ENCODE measurements at places on chromosomes 6 and 20.

DNA sequence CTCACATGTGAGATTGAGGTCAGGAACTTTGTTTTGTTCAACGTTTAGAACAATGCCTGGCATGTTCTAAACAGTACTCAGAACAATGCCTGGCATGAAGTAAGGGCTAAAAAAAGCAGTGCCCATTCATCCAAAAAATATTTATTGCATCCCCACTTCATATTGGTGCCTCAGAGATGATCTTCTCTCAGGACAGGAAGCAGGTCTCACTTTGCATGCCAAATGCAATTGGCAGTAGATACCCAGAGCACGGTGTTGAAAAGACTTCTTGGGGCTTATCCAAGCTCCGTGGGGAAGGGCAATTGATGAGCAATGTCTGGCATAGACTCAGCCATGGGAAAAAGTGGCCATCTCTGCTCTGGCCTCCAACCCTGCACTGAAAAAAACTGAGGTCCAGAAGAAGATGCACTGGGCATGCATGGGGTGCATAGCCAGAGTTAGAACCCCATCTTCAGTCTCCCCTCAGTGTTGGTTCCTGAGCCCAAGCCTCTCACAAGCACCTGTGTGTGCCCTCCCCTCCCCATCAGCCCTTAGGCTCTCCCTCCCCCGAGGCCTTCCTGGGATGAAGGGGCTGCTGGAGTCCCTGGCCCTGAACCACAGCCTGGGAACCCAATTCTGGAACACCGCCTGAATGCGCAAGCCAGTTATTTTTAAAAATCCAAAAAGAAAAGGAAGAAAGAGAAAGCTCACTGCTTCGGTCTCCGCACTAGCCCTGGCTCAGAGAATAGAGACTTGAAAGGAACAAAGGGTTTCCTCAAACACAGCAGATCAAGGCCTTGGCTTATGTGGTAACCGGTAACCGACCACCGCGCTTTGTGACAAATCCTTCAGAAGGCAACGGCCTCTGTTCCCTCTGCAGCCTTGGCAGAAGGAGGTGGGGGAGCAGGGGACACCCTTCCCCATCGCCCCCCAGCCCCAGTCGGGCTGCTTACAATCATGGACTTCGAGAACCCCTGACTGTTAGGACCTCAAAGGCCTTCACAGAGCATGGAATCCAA is 78.5 kb upstream of the SIRPA start:
- DNase-seq, result no peak

GRCh38 chr6:473768-474452 is 82.4 kb downstream of the IRF4 start:
- no peak for DNase-seq

DNA sequence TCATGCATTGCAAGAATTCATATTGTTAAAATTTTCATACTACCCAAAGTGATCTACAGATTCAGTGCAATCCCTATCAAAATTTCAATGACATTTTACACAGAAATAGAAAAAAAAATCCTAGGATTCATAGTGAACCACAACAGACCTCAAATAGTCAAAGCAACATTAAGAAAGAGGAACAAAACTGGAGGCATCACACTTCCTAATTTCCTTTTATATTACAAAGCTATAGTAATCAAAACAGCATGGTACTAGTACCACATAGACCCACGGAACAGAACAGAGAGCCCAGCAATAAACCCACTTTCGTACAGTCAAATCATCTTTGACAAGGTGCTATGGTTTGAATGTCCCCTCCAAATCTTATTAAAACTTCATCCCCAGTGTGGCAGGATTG is 39.7 kb downstream of the NTSR1 start:
- DNase-seq, result no peak

DNA sequence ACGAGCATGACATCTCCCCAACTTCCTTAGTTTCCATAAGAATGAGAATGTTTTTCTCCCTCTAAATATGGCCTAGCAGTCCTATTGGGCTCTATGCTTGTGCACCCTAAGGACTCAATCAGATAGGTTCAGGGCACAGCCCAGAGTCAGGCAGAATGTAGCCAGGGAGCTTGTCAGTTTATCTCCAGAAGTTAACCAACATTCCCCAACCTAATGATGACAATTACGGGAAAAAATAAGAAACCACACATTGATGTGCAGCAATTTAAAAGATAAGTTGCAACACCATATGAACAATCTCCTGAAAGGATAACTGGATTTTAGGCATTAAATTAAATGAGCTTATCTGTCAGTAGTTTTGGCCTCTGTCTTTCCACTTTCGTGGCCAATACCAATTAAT is 71.1 kb downstream of the HDDC2 start:
- DNase-seq, result no peak

DNA sequence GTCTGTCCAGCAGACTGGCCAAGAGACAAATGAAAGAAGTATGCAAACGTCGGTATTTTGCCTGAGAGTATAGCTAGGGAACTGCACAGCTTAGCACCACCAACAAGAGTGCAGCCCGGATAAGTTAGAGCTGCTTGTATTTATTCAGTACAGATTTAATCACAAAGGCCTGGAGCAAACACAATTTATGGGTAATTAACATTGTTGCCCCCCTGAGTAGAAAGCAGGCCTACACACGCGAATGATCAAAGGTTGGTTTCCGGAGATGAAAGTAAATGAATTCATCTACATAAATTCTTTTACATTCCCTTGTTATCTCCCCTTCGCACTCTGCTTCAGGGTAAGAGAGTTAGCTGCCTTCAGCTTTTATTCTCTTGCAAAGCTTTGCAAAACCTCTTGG is 24.7 kb upstream of the CRISP1 start:
- no peak for DNase-seq

- DNase-seq, result no peak
These were observed 81.1 kb downstream of the GJA10 start for GRCh38 chr6:89975366-89975765.

DNA sequence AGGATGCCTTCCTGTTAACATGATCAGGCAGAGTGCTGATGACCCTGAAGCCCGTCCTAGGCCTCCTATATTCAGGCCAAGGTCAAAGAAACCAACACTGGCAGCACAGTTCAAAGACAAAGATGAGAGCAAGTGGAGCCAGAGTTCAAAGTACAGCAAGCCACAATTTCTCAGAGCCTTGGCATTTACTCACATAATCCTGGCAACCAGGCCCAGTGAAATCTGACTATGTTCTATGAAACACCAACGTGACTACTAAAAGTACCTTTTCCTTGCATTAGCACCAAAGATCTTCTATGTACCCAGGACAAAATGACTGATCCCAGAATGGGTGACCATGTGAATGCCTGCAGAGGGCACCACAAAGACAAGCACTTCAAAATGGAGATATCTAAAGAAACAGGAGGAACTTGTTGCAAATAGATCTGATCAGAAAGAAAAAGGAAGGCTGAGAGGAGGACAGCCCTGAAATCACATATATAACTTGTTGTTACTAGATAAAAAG is 3.9 kb downstream of the NFS1 start:
- DNase-seq, result no peak

GRCh38 chr6:53795702-53796450 is 1.1 kb downstream of the LRRC1 start:
- no peak for DNase-seq

DNA sequence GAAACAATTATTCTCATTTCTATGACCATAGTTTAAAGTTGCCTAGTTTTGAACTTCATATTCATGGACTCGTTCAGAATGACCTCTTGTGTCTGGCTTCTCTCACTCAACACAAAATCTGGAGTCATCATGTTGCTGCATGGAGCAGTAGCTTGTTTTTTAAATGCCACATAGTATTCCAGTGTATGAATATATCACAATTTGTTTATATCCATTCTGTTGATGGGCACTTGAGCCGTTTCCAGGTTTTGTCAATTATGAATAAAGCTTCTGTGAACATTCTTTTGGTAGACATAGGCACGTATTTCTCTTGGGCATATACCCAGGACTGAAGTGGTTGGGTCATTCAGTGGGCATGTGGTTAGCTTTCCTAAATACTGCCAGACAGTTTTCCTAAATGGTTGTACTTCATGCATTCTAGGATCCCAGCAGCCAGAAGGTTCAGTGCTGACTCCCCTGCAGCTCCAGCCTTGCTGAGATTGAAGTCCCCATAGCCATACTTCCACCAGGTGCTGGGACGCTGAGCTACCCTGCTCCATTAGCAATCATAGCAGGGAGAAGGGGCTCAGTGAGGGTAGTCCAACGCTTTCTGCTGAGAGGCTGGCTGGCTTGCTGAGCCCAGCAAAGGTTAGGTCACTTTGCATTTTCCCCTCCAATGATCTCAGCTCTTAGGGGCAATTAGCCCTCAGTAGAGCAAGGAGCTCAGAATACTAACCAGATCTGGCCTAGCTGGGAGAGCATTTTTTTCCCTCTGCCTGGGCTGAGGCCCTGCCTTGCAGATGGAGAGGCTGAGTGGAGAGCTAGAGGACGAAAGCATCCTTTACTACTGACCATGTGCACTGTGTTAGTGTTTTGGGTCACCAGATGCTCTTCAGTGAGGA is 35.7 kb upstream of the CTNNBL1 start:
- DNase-seq, result no peak

- DNase-seq, result no peak
These were observed 848 bp downstream of the DACT2 start for GRCh38 chr6:168318579-168319278.

- DNase-seq, result no peak
These were observed 153.8 kb downstream of the INSM1 start for GRCh38 chr20:20521736-20522135.

- no peak for DNase-seq
These were observed 42.4 kb upstream of the ELOVL5 start for GRCh38 chr6:53391170-53391569.

GRCh38 chr6:89818977-89819335 is 638 bp downstream of the MDN1 start:
- no peak for DNase-seq

Measured in GM12878 (cell line).